Putamen (tissue), 1 donor: ENCODE measurements at places on chromosomes 13 and 19.

GRCh38 chr13:50686551-50686950, 156.9 kb downstream of the DLEU7 start:
- no peak for DNase-seq

DNA sequence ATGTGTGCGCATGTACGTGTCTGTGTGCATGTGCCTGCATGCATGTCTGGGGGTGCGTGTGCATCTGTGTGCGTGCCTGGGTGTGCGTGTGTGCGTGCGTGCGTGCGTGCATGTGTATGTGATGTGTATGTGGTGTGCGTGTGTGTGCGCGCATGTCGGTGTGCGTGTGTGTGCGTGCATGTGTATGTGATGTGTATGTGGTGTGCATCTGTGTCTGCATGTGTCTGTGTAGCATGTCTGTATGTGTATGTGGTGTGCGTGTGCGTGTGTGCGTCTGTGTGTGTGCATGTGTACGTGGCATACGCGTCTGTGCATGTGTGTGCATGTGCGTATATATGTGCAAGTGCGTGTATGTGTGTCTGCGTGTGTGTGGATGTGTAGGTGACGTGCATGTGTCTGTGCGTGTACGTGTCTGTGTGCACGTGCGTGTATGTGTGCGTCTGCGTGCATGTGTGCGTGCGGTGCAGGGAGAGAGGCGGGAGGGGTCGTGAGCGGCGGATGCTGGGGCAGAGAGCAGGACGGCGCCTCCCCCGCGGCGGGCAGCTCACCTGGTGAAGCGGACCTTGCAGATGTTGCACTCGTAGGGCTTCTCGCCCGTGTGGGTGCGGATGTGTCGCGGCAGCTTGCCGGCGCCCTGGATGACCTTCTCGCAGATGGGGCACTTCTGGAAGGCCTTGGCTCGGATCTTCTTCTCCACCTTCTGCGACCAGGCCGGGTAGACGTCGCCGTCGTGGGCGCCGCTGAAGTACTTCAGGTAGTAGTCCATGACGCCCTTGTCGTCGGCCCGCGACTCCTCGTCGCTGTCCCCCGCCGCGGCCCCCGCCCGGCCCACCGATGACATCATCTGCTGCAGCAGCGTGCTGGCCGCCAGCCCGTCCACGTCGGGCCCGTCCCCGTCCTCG, 13.0 kb downstream of the ZBTB7A start:
- DNase-seq = no peak

GRCh38 chr19:42528354-42529247, at the start of gene CEACAM1:
TSS of gene CEACAM1 (minus strand) at chr19:42528481. CDS start at chr19:42528374, 107 bp downstream.
- no peak for DNase-seq

GRCh38 chr19:33878910-33879810, 82.5 kb downstream of the KCTD15 start:
- no peak for DNase-seq

DNA sequence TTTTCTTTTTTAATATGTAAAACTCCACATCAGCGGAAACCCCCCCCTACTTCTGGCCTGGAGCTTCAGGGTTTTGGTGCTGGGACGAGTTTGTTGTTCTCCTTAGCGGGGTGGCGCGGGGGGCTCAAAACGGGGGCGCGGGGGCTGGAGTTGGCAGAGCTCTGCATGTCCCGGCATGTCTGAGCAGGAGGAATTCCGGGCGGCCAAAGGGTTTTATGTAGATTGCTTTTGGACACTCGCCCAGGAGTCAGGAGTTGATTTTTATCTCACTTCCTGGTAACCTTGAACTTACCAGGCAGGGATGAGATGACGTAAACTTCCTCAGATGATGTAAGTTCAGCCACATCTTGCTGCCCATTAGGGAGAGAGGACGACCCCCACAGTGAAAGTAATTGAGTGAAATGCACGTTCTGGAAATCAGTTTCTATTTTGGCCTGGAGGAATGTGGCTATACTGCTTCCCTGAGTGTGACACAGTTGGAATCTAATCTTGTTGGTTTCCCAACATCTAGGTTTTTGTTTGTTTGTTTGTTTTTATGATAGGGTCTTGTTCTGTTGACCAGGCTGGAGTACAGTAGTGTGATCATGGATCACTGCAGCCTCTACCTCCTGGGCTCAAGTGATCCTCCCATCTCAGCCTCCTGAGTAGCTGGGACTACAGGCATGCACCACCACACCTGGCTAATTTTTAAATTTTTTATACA, 21.0 kb upstream of the GDF15 start:
- peak; percentile 52 for DNase-seq

DNA sequence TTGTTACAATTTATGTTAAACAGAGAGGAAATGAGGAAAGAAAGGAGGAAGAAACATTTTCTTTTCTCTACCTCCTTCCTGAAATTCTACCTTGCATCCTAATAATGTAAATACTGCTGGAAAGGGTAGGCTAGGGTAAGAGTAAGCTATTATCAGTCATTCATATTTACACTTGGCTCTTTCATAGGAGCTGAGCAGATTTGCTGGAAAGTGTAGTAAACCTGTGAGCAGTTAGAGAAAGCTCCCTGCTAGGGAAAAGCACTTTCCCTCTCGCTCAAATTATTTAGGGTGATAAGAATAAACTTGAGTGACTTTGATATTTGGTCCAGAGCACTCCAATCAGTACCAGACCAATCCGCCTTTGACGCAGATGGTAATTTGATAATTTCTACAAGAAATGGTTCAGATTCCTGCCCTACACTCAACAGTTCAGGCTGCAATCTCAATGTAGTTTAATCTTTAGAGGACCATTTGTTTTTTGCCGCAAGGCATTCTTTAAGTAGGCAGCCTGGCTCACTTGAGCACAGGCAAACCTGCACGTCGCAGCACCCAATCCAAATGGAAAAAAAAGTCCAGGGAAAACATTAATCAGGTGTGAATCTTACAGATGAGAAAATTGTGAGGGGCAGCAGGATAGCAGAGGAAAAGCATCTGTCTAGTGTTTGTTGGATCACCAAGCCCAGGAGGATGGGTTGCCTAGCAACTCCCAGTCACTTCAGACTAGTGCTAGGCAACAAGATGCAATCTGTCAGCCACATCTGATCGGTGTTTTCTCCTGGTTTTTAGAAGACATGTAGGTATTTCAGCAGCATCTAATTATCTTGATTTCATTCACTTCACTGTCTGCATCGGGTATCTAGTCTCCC, 68.6 kb upstream of the KL start:
- DNase-seq = peak; percentile 42

DNA sequence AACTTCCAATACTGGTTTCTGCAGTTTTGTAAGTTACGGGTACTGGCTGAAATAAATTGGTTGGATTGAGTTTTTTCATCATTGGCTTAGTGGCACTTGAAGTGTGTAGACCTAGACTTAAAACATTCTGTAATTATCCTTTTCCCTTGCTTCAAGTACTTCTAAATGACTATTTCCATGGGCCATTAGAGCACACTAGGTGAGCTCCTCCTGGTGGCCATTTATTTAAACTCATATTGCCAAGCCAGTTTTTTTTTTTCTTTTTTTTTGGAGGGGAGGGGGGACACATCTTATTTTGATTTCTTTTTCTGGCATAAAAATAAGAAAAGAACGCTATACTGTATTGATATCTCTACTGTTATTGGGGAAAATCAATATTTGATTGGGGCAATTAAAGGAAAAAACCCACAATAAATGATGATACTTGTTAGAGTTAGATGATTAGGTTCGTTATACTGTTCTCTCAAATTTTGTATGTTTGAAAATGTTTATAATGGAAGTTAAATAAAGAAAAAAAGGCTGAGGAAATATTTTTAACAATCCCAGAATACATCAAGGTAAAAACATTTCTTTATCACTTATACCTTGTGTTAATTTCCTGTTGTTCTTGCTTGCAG, 82.9 kb downstream of the PDS5B start:
- DNase-seq = peak; percentile 5

- no peak for DNase-seq
Observed at GRCh38 chr13:37560526-37560925, 38.0 kb downstream of the POSTN start.

GRCh38 chr13:39317291-39317690, 279.0 kb downstream of the NHLRC3 start:
- DNase-seq = no peak

GRCh38 chr19:55278391-55279135, 1.3 kb downstream of the HSPBP1 start:
- DNase-seq = no peak

GRCh38 chr13:113280126-113280525, 16.9 kb upstream of the LAMP1 start:
- no peak for DNase-seq

DNA sequence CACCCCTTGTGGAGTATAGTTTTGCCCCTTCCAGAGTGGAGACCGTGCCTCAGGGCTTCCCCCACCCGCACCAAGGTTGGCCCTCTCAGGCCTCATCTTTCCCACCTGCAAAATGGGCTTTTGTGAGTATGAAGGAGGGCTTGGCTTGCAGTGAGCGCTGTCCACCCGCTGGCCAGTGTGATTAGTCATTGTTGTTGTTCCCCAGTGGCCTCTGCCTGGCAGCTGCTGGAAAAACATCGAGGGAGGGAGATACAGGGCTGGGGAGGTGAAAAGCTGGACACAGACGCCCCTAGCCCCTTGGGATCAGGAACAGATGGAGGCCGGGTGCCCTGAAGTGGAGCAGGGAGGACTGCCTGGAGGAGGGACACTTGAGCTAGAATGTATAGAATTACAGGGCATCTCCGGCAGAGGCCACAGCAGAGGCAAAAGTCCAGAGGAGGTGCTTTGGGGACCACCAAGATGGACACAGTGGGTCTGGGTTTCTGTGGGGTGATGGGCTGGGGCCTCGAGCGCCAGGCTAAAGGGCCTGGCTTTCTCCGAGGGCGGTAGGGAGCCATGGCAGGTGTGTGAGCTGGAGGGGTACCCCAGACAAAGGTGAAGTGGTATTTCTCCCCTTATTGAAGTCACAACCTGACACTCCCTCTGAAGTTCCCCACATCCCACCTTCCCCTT, 3.9 kb upstream of the IL12RB1 start:
- DNase-seq = no peak

GRCh38 chr13:85080691-85081090, 718.5 kb downstream of the SLITRK6 start:
- DNase-seq = no peak

GRCh38 chr13:23279321-23279720, 98.5 kb downstream of the SGCG start:
- no peak for DNase-seq

DNA sequence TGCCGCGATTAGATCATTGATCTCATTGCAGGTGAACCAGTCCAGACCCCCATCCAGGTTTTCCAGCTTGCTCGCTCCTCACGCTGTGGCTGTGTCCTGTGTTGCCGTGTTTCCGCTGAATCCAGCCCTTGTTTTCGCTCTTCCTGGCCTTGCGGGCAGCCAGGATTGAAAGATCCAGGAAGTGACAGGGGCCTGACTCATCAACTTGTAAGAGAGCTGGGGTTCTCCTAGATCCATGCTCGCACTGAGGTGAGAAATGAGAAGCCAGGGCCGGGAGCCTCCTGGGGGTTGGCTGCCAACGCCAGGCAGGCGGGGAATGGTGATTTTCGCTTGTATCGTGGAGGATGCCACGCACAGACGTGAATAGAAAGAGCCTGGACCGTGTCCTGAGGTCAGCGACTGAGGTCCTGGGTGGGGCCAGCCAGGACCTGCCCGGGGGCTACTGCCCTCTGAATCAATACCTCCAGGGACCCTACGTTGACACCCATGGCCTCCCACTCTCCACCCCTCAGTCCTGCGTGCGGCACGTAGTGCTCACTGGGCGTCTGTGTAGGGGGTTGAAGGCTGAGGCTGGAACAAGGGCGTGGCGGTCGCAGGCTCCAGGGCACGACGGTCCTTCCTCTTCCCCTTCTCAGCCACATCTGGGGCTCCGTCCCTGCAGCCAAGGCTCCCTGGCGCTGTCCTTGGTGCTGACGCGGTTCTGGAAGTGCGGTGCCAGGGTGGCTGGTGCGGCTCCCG, 7.3 kb upstream of the PTPRH start:
- peak; percentile 85 for DNase-seq

GRCh38 chr19:1956868-1957492, 16.0 kb downstream of the CSNK1G2 start:
- DNase-seq = peak; percentile 90

DNA sequence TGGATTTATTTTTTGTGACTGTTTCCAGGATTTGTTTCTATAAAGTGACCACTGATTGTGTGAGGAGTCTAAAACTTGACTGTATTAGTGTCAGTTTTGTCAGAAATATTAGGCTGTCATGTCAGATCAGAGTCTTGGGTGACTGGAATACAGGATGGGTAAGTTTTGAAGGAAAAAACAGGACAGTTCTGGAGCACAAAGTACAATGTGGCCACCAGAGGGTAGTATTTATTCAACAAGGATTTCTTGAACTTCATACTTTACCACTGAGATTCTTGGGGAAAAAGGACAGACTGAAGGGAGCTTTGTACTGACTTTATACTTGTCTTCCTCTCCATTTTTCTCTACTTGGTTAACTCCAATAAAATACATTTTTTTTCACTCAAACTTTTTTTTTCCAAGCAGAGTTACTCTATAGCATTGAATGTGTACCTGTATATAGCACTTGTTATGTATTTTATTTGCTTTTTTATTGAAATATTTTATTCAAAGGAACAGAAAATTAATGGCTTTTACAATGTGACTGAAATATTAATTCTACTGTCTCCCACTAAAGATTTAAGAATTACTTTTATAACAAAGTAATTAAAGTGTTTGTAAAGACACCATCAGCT, 51.1 kb downstream of the LMO7 start:
- DNase-seq = no peak

- DNase-seq = no peak
Observed at GRCh38 chr19:28563964-28564921, 648.7 kb downstream of the UQCRFS1 start.

DNA sequence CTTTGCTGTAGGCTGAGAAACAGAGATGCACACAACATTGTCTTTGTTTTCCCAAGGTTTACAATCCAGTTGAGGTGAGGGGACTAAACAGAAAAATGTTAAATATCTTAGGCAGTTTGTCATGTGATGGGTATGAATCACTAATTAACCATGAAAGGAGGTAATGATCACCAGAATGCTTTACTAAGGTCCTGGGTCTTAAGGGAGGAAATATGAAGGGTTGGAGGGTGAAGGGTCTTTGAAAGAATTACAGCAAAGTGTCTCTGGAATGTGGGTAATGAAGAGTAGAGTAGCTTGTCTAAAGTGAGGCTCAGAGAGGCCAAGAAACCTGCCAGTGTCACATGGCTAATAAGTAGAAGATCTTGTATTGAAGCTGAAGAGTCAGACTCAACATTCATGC, 19.0 kb downstream of the BIVM start:
- DNase-seq = no peak
